Activated CD4-positive, alpha-beta T cell treated with anti-CD3 and anti-CD28 coated beads for 1 hour (primary cell): ENCODE measurements at places on chromosomes 3 and 15.

DNA sequence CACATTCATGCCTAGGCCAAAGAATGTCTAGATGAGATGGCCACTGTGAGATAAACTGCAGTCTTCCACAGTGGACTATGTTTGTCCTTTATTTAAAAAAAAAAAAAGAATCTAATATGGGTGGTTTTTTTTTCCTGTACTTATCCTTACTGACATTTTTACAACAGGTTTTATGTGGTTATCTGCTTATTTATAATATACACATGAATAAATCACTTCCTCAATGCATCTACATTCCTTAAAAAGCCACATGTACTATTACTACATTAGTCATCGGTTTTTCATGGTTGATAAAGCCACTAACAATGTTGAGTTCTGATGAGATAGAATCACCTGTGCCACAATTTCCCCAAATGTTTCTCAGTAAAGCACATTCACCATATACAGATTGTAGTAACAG, 341.3 kb upstream of the THBS1 start:
- no peak for DNase-seq

GRCh38 chr15:49468481-49468839, 45.4 kb downstream of the FGF7 start:
- DNase-seq = no peak

- DNase-seq = no peak
These were observed 5.8 kb downstream of the WDR5B start for GRCh38 chr3:122410111-122410510.

DNA sequence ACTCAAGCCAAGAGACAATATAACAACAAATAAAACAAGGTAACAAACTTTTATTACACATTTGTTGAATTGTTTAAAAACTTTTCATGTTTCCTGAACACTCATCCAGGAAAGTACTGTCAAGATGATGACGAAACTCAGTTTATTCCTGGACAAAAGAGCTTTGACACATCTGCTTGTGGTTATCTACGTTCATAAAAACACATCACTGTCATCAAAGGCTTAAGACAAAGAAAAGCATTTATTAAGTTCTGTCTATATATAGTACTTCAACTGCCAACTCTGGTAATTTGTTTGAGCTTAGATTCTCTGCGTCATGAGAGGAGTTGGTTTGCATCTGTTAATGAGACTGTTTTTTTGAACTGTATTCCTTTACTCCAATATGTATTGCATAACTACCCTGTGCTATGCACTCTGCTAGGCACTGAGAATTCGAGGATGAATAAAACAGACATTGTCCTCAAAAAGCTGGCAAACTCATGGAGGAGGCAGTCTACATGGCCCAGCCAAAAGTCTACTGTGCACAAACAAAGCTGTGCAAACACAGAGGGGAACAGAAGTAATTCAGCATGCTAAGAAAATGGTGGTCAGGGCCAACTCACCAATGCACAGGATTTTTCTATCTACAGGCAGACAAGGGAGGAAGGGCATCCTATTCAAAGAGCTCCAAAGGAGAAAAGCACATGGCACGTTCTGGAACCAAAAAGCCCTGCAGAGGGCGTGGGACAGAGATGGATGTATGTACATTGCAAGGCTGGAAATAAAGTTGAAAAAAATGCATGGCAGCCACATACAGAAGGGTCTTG, 21.5 kb downstream of the PLD1 start:
- DNase-seq = no peak

- DNase-seq = no peak
These were observed 50.1 kb upstream of the KBTBD8 start for GRCh38 chr3:66948041-66948440.
